ENCODE measurements at places on chromosomes 2 and 18.

DNA sequence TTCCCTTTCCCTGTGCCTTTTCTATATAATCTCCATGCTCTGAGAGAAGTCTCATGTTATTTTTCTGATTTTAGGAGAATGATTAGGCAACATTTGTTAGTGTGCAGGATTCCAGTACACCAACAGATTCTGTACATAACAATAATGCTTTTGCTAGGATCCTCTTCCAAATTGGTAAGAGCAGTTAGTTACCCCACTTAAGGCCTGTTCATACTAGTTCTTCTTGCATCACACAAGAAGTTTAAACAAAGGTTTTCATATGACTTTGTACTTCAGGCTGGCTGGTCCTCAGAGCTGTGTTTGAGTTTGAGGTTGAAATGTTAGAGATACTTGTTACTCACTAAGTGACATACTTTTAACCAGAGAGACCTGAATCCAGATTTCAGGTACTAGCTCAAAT is 686.9 kb upstream of the NRXN1 start:
- no peak for DNase-seq

- DNase-seq: no peak
These were observed 282.0 kb downstream of the CALCRL start for GRCh38 chr2:187165936-187166610.

GRCh38 chr2:10722252-10722825 is 909 bp downstream of the ATP6V1C2 start:
- no peak for DNase-seq

GRCh38 chr2:232668805-232669444 is 28.2 kb upstream of the GIGYF2 start:
- peak; percentile 24 for DNase-seq

All from dermis microvascular lymphatic vessel endothelial cell (primary cell).